Retinal pigment epithelial cell (primary cell): ENCODE measurements at places on chromosomes 12 and 14.

GRCh38 chr14:104938960-104939359 lies 14.3 kb downstream of the PLD4 start:
- no peak for DNase-seq

DNA sequence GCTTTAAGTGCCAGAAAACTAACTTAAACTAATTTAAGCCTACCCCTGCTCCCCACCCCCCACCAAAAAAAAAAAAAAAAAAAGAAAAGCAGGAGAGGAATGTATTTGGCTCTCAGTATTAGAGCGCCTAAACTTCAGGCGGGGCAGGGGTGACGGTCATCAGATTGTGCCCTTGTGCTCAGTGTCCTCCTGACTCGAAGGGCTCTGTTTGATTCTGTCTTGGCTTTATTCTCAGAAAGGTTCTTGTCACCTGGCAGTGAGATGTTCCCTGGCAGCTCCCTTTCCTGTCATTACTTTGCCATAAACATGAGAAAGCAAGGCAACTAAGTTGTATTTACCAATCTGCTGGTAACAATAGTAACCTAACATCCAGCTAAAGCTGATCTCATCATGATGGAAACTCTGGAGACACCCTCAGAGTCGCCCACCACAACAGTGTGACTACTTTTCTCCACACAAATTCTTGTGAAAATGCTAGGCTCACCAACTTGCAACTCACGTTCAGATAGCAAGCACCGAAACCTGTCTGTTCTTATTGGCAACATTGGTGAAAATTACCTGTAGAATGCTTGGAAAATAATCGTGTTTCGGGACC lies 39.0 kb upstream of the WNK1 start:
- no peak for DNase-seq

GRCh38 chr12:57479043-57479375 lies 657 bp downstream of the ARHGAP9 start:
- no peak for DNase-seq

DNA sequence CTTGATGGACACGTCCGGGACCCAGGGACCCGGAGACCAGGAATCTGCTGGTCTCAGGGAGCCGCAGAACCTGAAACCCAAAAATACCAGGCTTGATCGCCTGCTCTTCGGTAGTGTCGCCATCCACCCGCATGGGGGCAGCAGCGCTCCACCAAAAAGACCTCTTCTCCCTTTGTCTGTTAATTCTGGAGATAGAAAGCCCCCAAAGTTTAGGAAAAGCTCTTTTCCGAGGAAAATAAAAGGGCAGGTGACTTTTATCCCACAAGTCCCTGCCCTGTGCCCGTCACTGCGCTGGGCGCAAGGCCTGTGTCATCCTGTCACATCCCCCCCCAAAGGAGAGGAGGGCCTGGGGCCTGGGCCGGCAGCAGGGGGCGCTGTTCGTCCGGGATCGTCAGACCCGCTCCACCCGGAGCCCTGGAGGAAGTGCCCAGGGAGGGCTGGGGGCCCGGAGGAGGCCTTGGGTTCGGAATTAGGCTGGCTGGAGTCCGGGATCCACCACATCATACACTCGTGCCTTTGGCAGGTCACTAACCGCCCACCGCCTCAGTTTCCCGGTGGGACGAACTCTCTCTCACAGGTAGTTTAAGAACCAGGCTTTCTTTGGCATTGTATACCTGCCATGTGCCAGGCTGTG lies 31.9 kb downstream of the DAD1 start:
- DNase-seq: no peak

GRCh38 chr12:98745578-98746391 lies 100.7 kb downstream of the APAF1 start:
- no peak for DNase-seq

GRCh38 chr12:26231470-26231869 lies 36.1 kb downstream of the SSPN start:
- no peak for DNase-seq

- no peak for DNase-seq
These were observed 26.9 kb downstream of the WDR89 start for GRCh38 chr14:63614679-63615363.

DNA sequence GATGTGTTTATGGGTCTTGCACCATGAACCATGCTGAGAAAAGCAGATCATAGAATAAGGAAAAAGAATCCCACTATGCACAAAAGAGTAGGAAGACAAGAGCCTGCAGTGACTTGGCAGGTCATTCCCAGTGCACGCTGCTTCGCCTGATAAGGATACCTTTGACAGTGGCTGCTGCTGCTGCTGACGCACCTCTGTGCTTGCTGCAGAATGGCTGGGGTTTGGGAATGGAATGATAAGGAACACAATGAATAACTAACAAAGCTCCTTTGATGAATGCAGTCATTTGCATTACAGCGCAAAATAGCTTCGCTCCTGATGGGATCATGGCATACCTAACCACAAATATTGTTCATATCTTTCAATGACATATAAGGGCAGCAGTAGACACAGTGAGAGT lies 278.7 kb downstream of the PDZRN4 start:
- no peak for DNase-seq

- DNase-seq: no peak
These were observed 391.8 kb downstream of the RAD51B start for GRCh38 chr14:68211421-68211820.

DNA sequence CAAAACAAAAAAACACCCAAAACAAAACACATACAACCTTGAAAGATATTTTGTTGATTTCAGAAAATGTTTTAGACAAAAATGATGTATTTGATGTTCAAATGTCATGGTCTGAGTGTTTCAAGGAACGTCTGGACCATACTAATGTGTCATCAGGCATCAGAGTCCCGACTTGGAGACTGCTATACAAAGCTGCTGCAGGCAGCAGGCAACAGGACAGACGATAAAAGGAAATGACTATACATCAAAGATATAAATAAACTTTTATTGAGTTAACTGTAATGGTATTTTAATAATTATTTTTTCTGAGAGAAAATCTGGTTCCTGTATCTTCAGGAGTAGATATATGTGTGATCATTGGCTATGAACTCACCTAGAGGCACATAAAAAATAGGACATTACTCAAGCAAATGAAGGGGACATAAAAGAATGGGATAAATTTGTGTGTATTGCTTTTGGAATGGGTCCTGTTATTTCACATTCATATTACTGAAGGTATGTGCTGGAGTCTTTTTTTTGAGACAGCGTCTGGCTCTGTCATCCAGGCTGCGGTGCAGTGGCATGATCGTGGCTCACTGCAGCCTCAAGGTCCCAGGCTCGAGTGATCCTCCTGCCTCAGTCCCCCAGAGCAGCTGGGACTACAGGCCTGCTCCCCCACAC lies 87.3 kb upstream of the HECTD1 start:
- DNase-seq: no peak

DNA sequence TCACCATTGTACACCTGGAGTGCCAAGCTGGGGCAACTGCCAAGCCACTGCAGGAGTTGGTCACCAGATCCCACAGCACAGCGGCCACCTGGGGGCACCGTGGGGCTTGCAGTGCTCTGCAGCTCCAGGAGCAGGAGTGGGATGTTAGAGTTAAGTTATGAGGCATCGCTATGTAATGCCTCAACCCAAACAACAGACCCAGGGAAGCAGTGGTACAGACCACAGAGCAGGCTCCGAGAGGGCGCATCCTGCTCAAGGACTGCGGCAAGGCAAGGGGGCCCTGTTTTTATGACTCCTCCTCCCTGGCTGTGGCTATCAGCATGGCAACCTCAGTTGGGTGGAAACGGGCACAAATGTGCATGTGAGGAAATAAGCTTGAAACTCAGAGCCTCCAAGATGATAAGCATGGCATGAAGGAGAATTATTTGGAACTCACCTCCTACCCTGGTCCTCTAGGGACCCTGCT lies 63.1 kb downstream of the ARL6IP4 start:
- DNase-seq: peak; percentile 89

DNA sequence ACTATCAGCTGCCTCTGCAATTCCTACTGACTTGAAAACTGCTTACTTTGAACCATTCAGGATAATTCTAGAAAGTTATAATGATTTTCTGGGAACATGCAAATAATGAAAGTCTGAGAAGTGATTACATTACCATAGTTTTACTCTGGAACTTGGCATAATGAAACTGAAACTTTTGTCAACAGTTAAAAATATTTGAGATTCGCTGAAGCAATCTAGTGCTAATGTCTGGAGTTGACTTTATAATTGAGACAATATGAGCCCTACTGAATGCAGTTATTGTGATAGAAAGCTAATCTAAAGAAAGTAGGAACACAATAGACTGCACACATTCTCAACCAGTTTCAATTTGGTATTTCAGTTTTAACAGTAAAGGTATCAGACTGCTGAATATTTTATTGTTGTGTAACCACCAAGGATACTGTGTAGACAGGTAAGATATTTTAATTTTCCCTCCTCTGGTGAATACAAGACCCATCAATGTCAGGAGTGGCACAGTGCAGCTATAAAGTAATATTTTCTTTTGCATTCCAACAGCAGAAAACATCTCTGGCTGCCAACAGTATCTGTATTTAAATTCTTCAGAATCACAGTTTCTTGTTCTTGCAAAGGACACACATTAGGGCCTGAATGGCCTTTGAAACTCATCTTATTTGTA lies 483.5 kb downstream of the ATP23 start:
- DNase-seq: no peak

DNA sequence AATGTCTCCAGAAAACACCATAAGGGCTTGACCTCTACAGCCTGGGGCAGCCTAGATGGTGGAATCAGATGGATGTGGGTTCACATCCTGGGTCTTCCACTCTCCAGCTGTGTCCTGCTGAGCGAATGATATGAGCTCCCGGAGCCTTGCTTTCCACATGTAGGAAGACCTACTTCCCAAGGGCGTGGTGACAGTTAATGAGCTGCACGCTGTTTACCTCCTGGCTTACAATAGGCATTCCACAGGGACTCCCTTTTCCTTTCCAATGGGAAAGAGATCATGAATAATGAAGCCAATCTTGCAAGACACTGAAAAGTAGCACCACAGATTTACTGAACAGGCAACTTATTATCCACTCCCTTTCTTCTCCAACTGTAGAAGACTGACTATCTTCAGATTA lies 46.1 kb downstream of the TMTC1 start:
- no peak for DNase-seq

- DNase-seq: no peak
These were observed 20.0 kb upstream of the BCL7A start for GRCh38 chr12:122001466-122002209.
